ENCODE measurements at places on chromosomes 12 and 14.

DNA sequence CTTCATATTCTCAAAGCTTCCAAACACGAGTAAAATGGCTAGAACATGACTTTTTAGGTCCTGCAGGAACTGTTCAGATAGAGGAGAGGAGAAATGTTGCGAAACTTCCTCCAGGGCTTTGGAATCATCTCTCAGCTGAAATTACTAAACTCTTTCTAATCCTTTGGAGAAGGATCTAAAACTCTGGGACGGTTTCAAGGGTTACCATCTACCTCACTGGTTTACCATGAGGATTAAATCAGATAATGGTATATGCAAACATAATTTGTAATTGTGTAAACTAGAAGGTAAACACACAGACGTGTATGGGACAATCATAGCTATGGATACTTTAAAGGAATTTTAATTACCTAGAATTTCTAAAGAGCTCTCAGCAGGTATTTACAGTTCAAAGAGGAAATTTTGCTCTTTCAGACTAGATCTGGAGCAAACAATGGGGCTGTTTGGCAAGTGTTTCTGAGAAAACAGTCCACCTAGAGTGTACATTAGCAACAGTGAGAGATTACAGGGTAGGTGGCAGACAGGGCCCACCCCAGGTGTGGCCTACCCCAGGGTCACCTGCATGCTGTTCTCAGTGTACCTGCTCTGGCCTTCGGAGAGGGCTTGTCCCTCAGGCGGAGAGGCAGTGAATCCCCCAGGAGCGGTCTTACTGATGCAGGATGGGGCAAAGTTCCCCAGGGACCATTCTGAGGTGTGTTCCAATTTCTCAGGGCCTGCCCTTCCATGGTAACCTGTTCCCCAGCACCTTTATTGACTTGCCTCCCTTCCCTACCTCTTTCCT, 124.7 kb upstream of the MAX start:
- DNase-seq: no peak

- no peak for DNase-seq
These were observed 214.1 kb upstream of the PLEKHG7 start for GRCh38 chr12:92488735-92489134.

DNA sequence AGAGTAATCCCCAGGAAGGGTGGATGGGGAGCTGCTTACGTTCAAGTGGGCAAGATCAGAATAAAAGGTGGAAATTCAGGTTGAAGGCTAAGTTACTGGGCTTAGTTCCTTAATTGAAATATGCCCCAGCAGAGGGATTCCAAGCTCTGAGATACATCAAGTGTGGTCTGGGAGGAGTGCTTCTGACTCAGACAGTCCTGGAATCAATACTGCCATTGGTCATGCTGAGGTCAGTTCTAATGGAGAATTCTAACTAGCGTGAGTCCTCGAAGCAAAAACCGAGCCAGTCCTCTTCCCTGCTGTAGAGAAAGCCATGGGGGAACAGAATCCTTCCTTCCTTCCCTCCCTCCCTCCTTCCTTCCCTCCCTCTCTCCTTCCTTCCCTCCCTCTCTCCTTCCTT, 39.9 kb downstream of the NOS1 start:
- no peak for DNase-seq

DNA sequence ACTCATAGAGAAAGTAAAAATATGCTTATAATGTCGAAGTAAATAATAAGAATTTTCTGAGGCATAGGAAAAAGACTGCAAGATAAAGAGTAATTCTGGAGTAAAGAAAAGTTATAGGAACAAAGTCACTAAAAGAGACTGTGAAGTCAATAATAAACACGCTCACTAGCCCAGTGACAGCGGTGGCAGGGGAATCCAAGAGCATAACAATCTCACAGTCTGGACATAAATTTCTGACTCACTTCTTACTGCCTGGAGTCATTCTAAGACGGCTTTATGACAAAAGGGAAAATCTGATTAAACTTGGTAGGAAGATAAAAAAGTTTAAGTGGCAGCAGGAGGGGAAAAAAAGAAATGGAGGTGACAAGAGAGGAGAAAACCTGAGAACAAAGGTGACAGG, 56.4 kb upstream of the GRIP1 start:
- DNase-seq: no peak

- no peak for DNase-seq
These were observed 418.4 kb downstream of the MDGA2 start for GRCh38 chr14:47257013-47257412.

DNA sequence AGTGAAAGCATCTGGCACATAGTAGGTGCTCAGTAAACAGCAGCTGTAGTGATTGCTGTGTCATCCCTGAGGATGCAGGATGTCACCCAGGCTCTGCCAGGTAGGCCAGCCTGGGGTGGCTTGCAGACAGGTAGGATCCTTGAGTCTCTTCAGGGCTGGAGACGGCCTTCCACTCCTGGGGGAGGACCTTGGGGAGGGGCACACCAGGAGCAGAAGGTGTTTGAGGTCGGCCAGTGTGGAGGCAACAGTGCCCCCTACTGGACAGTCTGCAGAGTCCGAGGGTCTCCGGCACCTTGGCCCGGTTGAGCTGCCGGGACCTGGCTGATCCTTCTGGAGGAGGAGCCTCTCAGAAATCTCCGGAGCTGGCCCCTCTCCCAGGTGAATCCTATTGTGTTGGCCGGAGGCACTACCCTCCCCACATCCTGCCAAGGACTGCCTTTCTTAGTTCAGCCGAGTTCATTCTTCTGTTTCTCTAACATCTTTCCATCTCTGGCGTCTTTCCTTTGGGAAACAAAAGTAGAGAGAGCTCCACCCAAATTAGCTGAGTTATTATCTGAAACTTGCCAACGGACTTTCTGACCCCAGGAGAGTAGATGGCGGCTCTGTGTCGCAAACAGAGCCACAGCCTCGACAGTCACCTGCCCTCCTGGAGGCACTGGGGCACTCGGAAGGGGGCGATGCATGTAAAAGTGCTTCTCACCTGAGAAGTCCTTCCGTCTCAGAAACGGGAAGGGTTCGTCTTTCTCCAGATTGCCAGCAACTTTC, 41.8 kb upstream of the CLMN start:
- no peak for DNase-seq

DNA sequence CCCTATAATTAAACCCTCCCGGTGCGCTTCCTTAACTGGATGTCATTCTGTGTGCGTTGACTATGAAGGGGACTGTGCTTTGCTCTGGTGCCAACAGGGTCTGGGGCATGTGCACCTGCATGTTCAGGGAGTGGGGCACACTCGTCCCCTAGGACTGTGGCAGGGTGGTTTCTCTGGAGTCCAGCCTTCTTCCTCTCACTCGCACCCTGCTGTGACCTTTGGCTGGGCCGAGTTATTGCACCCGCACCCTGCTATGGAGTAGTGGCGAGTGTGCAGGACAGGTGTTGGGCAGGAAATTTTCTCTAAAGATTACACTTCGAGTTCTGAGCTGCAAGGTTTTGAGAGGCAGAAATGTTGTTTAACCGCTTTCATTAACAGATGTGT, 138.9 kb downstream of the PLXNC1 start:
- DNase-seq: no peak

- no peak for DNase-seq
These were observed 41.4 kb upstream of the FGF6 start for GRCh38 chr12:4486980-4487379.

GRCh38 chr14:72844524-72844923, 49.4 kb downstream of the DPF3 start:
- DNase-seq: no peak

DNA sequence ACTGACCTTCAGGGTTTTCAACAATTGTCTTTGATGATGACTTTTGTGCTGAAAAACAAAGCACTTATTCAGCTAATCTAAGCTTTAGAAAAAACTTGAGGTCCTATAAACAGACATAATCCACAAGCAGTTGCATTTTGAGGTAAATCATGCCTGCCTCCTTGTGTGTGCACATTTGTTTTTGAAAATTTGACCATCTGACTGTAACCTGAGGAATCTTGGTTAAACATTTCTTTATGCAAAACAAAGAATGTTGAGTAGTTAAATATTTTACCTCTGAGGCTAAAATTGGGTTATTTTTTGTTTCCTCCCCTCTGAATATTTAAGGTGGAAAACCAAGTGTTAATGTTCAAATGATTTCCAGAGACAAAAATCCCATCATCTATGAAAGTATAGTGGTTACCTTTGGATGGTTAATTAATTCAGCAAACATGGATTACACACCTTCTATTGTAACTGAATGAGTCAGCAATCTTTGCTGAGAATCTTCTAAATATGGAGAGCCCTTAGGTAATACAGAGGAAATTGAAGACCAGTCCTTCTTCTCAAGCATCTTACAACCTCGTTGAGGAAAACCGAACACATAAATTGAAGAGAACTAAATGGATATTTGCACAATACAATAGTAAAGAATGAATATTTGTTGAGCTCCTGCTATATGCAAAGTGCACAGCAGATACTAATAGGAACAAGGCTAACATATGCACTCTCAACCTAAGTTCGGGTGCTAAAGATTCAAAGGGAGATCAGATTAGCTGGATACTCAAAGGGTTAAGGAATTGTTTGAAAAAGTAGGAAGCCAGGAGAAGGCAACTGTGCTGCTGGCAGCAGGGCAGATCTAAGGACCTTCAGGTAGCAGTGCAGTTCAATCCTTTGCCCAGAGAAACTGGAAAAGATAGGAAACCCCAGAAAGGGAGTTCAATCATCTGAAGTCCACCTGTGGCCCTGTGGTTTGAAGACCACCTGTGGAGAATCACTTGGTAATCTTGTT, 115.2 kb downstream of the BMP4 start:
- no peak for DNase-seq

- DNase-seq: no peak
These were observed 337.2 kb downstream of the RPS29 start for GRCh38 chr14:49249022-49249421.

DNA sequence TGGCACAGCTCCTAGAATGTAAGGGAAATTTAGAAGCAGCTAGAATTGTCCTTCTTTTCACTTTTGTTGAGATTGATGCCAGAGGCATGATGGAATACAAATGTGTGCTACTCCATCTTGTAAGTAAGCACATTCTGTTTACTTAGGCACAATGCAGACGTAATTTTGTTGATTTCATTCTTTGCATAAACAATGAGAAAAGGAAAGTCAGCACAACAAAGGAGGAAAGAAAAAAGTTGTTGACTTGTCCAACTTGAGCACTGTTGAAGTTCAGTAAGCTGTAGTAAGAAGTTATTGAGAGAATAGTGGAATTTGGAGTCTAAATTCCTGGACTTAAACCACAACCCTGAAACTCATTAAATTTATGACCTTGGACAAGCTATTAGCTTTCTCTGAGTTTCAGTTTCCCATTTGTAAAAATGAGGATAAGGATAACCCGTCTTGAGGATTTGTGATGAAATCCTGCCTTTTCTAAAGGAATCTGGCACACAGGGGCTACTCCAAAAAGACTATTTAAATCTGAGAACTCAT, 19.4 kb upstream of the CNTN1 start:
- no peak for DNase-seq

DNA sequence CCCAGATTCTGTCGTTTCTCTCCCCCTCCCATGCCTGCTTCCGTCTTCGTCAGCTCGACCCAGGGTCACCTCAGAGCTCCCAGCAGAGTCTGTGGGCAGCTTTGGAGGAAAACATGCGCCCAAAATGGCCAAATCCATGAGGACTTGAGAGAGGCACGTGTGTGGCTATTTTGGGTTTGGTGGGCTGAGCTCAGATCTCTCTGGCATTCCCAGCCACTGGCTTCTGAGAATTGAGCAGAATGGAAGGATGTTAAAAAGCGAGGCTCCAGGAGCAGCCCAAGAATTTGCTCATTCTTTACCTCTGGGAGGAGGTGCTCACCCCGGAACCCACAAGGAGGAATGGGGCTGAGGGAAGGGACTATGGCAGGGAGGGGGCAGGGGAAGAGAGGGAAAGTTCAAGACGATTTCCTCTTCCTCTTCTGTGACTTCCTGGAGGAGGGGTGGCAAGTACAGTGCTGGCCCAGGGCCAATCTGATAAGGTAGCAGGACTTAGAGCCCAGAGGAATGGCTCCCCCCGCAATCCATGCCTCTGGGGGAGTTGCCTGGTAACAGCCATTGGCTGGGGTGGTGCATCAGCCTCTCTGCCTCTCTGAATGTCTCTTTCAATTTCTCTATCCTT, 20.1 kb downstream of the TSPAN9 start:
- DNase-seq: no peak

Data from NCI-H1092 (cell line).